ENCODE measurements at places on chromosomes 3 and 15.
A peak's percentile ranks its signal among the peaks of the same experiment; 100 is the strongest.

GRCh38 chr3:85589145-85589544, 630.4 kb downstream of the CADM2 start:
- DNase-seq = no peak

GRCh38 chr3:44355362-44356033, 16.9 kb downstream of the TCAIM start:
- DNase-seq = peak; percentile 25

GRCh38 chr3:35241236-35241635, 398.1 kb upstream of the ARPP21 start:
- no peak for DNase-seq

- DNase-seq = no peak
These were observed 90.9 kb downstream of the LSAMP start for GRCh38 chr3:116354382-116354781.

GRCh38 chr15:82873000-82873680, 63.7 kb downstream of the WHAMM start:
- no peak for DNase-seq

DNA sequence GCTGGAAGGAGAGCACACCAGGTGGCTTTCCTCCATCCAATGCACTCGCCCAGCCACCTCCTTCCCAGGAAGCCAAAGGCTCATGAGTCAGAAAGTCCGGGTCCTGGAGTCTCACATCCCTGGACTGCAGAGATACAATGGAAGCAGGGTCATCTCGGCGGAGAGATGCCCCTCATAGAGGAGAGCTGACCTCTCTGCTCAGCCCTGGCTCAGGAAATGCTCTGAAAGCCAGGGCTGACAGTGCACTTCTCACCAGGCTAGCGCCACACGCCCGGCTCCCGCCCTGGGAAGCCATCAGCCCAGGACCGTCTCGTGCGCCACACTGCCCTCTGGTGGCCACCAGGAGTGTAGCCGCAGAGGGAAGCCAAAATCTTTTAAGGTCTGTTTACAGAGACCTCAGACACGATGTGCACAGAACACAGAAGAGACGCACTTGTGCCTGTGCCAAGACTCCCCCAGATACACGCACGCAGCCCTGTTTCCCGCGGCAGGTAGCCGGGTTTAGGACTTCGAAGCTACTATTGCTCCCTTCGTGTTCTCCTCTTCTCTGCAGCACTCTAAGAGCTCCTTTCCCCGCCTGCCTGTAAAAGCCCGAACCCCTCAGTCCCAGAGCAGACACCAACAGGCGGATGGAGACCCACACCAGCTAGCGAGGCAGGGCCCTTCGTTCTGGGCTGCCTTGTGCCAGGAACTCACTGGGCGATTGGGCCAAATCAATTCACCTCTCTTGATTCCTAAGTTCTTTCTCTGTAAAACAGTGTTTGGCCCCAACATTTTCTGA, 9.7 kb downstream of the NTRK3 start:
- peak; percentile 67 for DNase-seq

DNA sequence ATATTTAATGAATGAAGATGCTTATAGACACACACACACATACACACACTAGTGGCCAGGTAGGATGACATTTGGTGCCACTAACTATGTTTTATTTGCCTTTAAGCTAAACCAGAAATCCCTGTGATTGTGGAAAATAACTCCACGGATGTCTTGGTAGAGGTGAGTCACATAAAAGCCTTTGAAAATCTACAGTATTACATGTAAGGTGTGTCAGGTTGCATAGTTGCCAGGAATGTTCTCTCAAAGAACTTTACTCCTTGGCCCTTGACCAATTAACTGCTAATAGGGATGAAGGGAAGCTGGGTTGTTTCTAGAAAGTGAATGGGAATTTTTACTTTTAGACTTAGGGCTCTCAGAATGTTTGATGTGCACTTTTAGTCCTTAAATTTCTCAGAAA, 9.9 kb downstream of the ZBED2 start:
- no peak for DNase-seq

DNA sequence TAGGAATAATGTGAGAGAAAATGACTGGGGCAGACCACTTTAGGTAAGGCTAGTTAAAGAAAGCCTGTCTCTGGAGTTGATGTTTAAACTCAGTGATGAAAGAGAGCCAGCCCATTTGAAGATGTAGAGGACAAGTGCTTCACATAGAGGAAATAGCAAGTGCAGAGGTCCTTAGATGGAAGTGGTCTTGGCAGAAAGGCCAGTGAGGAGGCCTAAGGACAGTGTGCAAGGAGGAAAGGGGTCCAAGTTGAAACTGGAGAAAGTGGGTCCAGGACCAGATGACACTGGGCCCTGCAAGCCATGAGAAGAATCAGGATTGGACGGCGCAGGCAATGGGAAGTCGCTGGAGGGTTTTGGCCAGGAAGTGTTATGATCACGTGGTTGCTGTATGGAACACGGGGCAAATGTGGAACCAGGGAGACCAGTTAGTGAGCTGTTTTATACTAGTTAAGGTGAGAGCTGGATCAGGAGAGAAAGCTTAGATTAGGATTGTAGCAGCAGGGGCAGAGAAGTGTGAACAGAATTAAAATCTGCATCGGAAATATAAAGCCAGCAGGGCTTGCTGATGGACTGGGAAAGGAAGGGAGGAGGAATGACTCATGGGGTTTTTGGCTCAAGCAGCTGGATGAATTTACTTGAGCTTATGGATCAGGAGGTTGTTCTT, 48.0 kb upstream of the SCAANT1 start:
- peak; percentile 76 for DNase-seq

- no peak for DNase-seq
These were observed 20.8 kb downstream of the CORO2B start for GRCh38 chr15:68599560-68600071.

GRCh38 chr3:127392156-127392490, 104.3 kb upstream of the PRR20G start:
- peak; percentile 21 for DNase-seq

DNA sequence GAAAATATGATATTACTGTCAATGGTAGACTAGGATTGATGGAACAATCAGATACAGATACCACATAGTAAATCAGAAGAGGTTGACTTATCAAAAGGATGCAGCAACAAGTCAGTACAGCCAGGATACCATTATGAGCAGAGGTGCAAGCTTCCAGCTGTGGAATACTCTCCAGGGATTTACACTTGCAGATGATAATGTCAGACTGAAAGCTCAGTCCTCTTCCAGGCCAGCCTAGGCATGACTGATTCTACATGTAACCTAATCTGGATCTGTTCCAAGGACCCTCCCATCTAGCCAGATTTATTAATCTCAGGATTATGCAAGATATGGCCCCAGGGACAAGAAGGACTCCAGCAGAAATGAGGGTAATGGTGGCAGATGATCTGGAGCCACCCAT, 8.2 kb downstream of the FILIP1L start:
- DNase-seq = no peak

DNA sequence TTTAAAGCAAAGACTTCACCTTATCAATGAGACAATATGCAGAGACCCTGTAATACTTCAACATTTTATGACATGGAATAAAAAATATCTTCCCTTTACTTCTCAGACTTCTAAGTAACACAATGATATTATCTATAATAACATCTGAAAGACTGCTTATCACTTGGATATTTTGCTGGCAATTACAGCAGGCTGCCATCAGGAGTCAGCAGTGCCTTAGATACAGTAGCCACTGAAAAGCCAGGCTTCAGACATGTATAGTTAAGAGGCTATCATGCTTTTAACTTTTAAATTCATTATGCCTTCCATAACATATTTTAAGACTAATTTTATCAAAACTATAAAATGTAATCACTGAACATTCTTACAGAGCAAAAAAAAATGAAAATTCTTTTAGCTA, 227.5 kb downstream of the NEK10 start:
- DNase-seq = no peak

DNA sequence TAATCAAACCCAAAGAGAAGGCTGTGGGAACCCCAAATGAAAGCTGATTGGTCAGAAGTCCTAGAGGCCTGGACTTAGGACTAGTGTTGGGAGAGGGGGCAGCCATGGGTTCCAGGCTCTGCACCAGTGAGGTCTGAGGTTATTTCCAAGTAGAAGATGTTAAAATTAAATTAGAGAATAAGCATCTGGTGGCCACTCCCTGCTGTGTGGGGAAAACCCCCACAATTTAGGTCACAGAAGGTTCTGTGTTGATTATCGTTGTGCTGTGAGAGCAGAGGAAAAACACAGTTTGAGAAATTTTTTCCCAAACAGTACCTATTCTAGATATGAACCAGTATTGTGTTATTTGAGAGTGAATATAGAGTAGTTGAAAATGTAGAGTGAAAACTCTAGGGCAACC, 53.9 kb upstream of the NSMCE3 start:
- no peak for DNase-seq

DNA sequence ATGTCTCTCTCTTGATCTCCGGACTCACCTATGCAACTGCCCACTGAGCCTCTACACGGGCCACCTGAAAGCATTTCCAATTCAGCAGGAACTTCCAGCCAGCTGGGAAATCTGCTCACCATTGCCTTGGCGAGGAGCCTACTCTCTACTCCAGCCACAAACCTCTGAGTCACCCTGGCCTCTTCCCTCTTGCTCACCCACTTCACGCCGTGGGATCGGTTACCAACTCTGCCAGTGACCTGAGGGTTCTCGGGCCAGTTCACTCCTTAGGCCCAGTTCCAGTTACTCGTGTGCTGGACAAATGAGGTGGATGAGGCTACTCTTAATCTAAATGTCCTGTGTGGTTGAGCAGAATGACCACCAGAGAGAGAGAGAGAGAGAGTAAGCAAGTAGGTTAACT, 70.1 kb downstream of the CEMIP start:
- no peak for DNase-seq

DNA sequence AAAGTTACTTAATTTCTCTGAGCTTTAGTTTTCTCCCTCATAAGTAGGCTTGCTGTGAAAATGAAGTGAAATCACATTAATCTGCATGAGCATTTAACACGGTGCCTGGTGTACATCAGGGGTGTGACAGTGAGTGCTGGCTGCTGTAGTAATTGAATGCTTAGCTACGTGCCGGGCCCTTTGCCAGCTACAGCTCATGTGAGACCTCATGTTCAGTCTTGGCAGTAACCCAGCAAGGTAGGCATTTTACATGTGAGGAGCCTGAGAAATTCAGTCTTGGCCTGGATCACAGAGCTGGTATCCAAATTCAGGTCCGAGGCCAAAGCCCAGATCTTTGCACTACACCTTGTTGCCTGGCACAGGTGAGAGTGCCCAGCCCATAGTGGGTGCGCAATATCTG, 9.1 kb downstream of the GHRL start:
- no peak for DNase-seq

GRCh38 chr3:50635066-50635465, 18.1 kb downstream of the MAPKAPK3 start:
- DNase-seq = no peak

DNA sequence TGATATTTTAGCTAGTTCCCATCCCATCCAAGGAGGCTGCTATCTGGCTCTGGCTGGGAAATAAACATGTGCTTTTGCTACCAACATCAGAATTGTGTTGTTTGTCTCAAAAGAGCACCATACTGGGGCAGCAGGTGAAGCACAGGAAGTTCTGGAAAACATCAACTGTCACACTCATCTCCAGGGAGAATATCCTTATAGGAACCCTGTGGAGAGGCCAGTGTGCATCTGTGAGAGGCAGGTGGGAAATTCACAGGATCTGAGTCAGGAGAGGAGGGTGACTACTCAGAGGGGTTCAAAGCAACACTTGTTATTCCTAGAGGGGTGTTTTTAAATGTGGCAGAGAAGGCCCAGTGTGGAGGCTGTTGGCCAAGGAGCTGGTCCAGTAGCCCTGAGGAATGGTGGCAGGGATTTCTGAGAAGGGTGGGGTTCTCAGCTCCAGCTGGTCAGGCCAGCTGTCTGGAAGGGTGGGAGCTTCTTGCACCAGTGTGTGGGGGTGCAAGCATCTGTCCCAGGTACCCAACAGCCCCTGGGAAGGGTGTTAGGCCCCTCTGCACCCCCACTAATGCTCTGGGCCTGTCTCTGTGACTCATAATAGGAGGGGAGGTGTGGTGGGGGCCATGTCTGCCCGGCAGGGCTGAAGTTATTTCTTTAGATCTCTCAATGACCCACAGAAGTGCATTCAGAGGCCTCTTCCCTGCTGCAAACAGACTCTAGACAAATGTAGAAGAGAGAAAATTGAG, 28.7 kb downstream of the RPSA start:
- no peak for DNase-seq

GRCh38 chr15:92226020-92226612, 167.6 kb upstream of the ST8SIA2 start:
- DNase-seq = no peak

DNA sequence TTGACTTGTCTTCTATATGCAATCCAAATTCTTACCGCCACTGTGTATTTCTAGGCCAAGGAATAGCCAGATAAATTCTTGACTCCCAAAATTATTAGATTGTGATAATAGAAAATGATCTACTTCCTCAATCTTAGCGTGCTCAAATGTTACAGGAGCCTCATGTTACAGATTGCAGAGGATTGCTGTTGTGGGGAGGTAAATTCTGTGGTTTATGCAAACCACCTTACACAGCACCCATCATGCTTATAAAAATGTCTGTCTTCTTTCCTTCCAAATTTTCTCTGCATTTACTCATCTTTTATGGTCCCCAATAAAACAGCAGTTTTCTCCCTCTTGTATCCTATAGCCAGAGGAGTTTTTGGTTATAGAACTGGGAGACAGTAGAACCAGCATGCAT, 420.2 kb upstream of the ROBO1 start:
- DNase-seq = no peak

DNA sequence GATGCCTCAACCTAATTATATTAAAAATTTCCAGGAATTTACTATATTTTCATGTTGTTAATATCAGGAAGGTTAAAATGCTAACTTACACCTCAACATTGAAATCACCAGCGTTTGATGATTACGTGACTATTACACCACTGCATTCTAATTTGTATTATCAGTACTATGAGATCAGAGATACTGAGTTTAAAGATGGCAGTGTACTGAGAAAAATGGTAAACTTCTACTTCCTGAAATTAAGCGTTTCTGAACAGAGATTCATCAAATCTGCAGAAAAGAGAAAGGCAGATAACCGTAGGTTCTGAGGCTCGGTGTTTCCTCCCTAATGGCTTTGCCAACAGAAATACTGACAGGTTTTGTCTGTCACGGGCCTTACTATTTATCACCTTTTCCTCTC, 69.9 kb downstream of the CRTC3 start:
- no peak for DNase-seq
